Pancreas (tissue), 10 donors: ENCODE measurements at places on chromosomes 16 and 17.

GRCh38 chr16:66523861-66524354, 26.0 kb downstream of the TK2 start:
- no peak overlapping the region for H3K4me3 ChIP-seq
- no peak for DNase-seq
- H3K36me3 ChIP-seq: no peaks in the 10 kb centered on the region
- H3K4me1 ChIP-seq: no peaks in the 10 kb centered on the region

GRCh38 chr16:72109966-72110530, 16.4 kb downstream of the DHX38 start:
- peaks cover 76% of the 10 kb centered on the region for H3K36me3 ChIP-seq
- H3K4me1 ChIP-seq: no peaks in the 10 kb centered on the region
- no peak overlapping the region for H3K4me3 ChIP-seq
- no peak for DNase-seq
- no peak overlapping the region for H3K27ac ChIP-seq

DNA sequence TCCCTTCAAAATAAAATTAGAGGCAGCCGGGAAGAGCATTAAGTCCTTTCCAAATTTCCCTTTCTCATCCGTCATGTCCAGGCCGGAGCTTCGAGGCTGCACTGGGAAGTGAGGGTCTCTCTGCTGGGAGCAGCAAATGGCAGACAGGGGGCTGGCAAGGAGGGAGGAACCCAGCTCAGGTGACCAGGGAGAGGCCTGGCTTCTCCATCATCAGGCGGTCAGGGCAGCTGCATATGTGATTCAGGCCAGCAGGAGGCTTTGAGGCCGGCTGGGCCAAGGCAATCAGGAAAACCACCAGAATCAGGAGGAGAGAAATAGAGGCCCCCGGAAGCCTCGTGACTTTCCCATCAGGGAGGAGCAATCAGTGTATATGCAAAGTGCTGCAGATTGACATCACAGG, 85.0 kb upstream of the RPL38 start:
- no peaks in the 10 kb centered on the region for H3K27me3 ChIP-seq
- no peak for DNase-seq
- no peak overlapping the region for H3K27ac ChIP-seq
- no peaks in the 10 kb centered on the region for H3K36me3 ChIP-seq

DNA sequence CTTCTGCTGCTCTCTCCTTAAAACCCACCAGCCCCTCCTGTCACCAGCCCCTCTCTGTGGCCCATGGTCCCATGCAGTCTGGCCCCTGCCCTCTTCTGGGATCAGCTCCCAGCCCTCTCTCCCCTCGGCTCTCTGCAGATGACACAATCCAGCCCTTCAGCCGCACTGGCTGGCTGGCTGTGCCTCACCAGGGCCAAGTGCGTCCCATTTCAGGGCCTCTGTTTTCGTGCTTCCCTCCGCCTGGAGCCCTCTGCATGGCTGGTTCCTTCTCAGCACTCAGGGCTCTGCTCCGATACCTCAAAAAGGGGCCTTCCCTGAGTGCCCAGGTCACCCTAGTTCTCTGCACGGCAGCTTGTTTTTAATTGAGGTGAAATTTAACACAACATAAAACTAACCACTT, 124.3 kb downstream of the SOCS1 start:
- H3K27me3 ChIP-seq: no peaks in the 10 kb centered on the region
- DNase-seq: no peak
- H3K27ac ChIP-seq: no peak overlapping the region

- no peak overlapping the region for H3K27ac ChIP-seq
- no peak for DNase-seq
- no peaks in the 10 kb centered on the region for H3K27me3 ChIP-seq
- H3K4me1 ChIP-seq: no peaks in the 10 kb centered on the region
Measured at GRCh38 chr17:48915459-48916282, 7.5 kb downstream of the UBE2Z start.

GRCh38 chr17:59341922-59342321, 10.5 kb downstream of the YPEL2 start:
- DNase-seq: no peak
- H3K4me3 ChIP-seq: no peak overlapping the region
- H3K36me3 ChIP-seq: no peaks in the 10 kb centered on the region

- H3K27ac ChIP-seq: no peak overlapping the region
- H3K4me1 ChIP-seq: no peaks in the 10 kb centered on the region
- no peaks in the 10 kb centered on the region for H3K36me3 ChIP-seq
- no peak for DNase-seq
- H3K27me3 ChIP-seq: no peaks in the 10 kb centered on the region
Measured at GRCh38 chr16:12971241-12971640, 69.8 kb downstream of the SHISA9 start.

DNA sequence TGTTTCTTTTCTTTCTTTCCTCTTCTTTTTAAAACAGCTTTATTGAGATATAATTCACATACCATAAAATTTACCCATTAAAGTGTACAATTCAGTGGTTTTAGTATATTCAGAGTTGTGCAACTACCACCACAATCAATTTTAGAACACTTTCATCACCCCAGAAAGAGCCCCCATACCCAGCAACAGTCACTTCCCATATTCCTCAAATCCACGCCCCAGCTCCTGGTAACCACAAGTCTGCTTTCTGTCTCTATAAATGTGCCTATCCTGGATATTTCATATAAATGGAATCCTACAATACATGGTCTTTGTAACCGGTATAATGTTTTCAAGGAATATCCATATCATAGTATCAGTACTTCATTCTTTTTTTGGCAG, 19.4 kb downstream of the RARA start:
- no peak for DNase-seq
- peaks cover 75% of the 10 kb centered on the region for H3K4me1 ChIP-seq
- no peaks in the 10 kb centered on the region for H3K27me3 ChIP-seq
- H3K36me3 ChIP-seq: no peaks in the 10 kb centered on the region
- no peak overlapping the region for H3K4me3 ChIP-seq
- no peak overlapping the region for H3K27ac ChIP-seq

DNA sequence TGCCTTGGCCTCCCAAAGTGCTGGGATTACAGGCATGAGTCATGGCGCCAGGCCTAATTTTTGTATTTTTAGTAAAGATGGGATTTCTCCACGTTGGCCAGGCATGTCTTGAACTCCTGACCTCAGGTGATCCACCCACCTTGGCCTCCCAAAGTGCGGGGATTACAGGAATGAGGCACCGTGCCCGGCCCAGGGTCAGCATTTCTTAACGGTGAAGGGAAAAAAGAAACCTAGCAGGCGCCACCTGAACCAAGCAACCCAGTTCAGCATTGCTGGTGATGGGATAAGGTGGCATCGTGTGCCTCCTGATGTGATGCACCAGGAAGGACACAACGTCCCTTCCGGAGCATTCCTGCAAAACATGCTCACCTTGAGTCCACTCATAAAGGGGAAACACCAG, 2.2 kb upstream of the CLCN7 start:
- H3K27me3 ChIP-seq: no peaks in the 10 kb centered on the region
- no peak for DNase-seq
- H3K4me3 ChIP-seq: no peak overlapping the region
- no peak overlapping the region for H3K27ac ChIP-seq
- H3K36me3 ChIP-seq: no peaks in the 10 kb centered on the region

DNA sequence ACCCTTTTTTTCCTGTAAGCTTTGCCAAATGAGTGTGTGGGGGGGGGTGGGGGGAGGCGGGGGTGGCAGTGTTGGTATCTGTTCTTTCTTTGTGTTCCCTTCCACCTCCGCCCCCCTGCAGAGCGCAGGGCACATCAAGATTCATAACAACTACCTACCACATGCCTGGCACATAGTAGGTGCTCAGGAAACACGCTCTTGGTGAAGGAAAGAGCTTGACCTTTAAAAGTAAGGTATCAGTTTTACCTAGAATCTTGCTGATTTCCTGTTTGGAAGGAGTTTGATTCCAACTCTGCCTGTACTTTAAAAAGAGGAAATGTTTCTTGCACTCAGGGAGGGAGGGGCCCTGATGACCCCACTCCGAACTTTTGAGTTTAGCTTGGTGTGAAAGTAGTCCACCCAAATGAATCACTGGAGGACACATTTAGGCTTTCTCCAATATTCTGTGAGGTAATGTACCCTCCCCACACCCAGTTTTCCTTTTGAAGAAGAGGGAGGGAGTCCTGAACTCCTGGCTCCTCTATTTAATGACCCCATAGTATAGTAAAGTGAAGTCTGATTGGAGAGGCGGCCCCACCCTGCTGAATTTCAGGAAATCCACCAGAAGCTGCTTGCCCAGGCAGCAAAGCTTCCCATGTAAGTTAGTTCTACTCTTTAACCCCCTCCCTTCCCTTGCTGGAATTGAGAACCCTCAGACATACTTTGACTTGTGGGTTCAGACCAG, 560 bp upstream of the FAM20A start:
- no peaks in the 10 kb centered on the region for H3K27me3 ChIP-seq
- H3K4me1 ChIP-seq: no peaks in the 10 kb centered on the region
- H3K36me3 ChIP-seq: no peaks in the 10 kb centered on the region
- H3K4me3 ChIP-seq: no peak overlapping the region

GRCh38 chr16:17470182-17470907, 415 bp downstream of the XYLT1 start:
- DNase-seq: peak; percentile 80
- no peak overlapping the region for H3K27ac ChIP-seq
- no peaks in the 10 kb centered on the region for H3K27me3 ChIP-seq
- peaks cover 7% of the 10 kb centered on the region for H3K4me1 ChIP-seq
- no peaks in the 10 kb centered on the region for H3K36me3 ChIP-seq
- H3K4me3 ChIP-seq: peak overlapping the region; percentile 69

- no peak overlapping the region for H3K4me3 ChIP-seq
- no peaks in the 10 kb centered on the region for H3K27me3 ChIP-seq
- DNase-seq: no peak
- no peak overlapping the region for H3K27ac ChIP-seq
- no peaks in the 10 kb centered on the region for H3K4me1 ChIP-seq
- no peaks in the 10 kb centered on the region for H3K36me3 ChIP-seq
Measured at GRCh38 chr17:30271102-30271501, 20.6 kb downstream of the BLMH start.

DNA sequence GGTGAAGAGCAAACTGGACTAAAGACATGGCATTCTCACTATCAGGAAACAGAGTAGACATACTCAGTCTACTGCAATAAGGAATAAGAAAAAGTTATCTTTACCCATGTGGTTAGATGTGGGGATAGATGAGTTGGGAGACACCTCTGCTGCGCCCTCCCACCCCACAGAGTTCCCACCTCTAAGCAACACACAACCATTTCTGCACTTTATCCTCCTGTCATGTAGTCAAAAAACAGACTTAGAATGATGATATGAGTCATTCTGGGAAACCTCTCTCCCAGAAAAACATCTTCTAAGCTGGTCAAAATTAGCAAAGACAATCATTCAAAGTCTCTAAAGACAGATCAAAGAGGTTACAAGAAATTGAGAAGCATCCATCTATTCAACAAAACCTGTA, 94.9 kb downstream of the CACNG1 start:
- H3K4me3 ChIP-seq: no peak overlapping the region
- H3K4me1 ChIP-seq: peaks cover 20% of the 10 kb centered on the region
- H3K27ac ChIP-seq: peak overlapping the region; percentile 39
- H3K27me3 ChIP-seq: no peaks in the 10 kb centered on the region

DNA sequence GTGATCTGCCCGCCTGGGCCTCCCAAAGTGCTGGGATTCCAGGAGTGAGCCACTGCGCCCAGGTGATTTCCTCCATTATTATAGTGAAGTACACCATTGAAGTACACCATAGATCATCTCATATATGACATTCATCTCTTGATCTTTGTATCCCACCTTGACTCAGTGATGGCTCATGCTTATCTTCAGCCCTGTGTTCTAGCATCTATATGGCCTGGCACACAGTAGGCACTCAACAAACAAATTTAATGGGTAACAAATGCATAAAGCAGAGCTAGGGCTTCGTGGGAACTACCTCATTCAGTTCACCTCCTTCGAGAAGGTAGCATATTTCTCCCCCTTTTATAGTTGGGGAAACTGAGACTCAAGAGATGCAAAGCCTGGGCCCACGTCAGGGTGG, 952 bp downstream of the ENKD1 start:
- DNase-seq: no peak
- H3K27ac ChIP-seq: peak overlapping the region; percentile 93
- H3K4me3 ChIP-seq: peak overlapping the region; percentile 94
- H3K4me1 ChIP-seq: peaks cover 35% of the 10 kb centered on the region

GRCh38 chr16:73172241-73172972, 124.5 kb upstream of the ZFHX3 start:
- H3K4me3 ChIP-seq: no peak overlapping the region
- H3K4me1 ChIP-seq: peaks cover 4% of the 10 kb centered on the region
- H3K27ac ChIP-seq: peak overlapping the region; percentile 44

DNA sequence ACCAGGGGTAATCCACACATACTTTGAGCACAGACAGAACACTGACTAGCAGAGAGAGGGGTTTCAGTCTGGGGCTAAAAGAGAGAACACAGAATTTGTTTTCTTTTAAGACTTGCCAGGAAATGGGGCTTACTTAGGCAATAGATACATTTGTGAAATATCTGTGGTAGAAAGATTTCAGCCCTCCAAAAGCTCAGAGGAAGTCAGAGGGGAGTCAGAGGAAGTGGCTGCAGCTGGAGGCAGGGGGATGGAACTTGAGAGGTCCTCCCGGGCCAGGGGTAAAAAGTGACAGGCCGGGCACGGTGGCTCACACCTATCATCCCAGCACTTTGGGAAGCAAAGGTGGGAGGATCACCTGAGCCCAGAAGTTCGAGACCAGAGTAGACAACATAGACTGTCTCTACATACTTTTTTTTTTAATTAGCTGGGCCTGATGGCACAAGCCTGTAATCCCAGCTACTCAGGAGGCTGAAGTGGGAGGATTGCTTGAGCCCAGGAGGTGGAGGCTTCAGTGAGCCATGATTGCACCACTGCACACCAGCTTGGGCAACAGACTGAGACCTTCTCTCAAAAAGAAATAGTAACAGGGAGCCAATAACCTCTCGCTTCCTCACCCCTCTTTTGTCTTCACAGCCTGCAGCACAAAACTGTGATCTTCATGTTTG, 49.9 kb downstream of the NLRC5 start:
- no peak overlapping the region for H3K4me3 ChIP-seq
- H3K27ac ChIP-seq: no peak overlapping the region

DNA sequence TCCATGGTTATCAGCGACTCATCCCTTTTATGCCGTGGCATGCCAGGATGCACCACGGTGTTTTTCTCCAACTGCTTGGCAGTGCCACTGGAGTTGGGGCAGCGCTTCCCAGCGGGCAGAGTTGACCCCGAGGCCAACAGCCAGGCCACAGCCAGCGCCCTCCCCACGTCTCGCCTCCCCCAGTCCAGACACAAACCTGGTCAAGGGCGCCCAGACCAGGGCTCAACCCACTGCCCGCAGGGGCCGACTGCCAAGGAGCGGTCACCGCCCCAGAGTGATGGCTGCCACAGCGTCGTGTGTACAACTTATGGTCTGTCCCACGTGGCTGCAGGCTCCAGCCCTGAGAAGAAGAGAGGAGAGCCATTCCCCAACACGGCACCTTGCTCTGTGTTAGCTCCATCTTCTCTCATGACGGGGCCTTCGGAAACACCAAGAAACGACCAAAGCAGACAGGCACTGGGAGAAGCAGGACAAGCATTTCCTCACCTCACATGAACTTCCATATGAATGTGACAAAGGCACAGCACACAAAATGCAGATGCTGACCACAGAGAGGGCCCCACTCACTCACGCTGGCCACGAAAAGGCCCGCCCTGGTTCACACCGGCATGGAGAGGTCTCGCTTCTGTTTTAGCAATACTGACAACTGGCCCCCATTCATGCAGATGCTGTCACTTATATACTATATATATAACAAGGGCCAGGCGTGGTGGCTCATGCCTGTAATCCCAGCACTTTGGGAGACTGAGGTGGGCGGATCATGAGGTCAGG, 27.0 kb downstream of the AXIN1 start:
- H3K27ac ChIP-seq: no peak overlapping the region
- no peak for DNase-seq
- H3K4me3 ChIP-seq: no peak overlapping the region
